IPS DF 6.9 (cell line): ENCODE measurements at places on chromosomes 7 and 10.

DNA sequence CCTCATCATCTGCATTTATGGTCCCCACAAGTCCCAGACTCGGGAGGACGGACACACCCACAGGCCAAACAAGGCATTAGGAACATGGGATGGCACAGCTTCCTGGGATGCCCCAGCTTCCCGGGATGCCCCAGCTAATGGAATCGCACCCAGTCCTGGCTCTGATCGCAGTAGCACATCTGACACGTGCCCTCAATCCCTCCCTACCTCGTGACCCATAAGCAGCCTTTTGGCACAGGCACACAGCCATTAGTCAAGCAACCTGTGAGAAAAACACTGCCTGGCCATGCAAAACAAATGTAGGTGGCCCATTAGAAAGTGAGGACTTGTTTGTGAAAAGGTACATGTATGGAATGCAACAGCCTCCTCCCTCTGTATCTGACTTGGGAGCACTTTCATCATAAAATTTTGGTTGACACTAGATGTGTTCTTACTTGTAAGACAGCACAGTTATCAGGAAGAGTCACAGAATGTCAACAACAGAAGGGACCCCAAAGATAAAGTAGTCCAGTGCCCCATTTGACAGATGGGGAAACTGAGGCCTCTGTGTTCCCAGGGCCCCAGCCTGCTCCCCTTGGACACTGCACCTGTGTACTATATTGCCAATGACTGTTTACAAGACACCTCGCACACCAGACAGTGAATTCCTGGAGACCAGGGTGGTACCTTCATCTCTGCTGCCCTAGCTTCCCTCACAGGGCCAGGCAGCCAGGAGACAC, 34.4 kb downstream of the DLG5 start:
- DNase-seq: no peak

DNA sequence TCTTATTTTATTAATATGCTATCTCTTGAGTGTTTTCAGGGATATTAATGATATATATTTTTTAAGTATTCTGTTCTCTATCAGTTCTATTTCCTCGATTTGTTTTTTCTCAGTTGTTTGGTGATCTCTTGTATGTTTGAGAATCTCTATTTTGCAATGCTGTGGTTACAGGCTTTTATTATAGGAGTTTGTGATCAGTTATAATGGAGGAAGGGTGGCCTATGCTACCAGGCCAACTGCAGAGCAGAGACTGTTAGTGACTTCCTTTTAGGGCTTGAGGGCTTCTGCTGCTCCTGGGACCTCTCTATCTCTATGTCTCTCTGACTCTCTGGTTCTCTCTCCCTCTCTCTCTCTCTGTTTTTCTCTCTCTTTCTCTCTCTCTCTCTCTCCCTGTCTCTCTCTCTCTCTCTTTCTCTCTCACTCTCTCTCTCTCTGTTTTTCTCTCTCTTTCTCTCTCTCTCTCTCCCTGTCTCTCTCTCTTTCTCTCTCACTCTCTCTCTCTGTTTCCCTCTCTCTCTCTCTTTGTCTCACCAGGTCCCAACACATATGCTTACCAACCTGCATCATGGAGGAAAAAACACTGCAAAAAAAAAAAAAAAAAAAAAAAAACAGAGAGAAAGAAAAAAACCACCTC, 69.4 kb upstream of the CAV2 start:
- no peak for DNase-seq

- no peak for DNase-seq
These were observed 98.4 kb downstream of the VOPP1 start for GRCh38 chr7:55473932-55474331.

DNA sequence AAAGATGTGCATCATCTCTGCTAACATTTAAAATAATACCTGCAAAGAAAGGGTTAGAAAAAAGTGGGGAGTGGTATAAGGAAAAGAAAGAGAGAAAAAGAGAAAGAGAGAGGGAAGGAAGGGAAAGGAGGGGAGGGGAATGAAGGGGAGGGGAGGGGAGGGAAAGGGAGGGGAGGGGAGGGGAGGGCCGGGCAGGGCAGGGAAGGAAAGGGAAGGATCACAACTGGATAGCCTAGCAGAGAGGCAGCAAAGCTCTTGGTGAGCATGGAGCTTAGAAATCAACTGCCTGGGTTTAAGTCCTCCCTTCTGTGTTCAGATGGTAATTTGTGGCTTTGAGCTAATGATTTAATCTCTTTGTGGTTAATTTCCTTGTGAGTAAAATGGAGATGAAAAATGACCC, 5.4 kb upstream of the FAM237B start:
- no peak for DNase-seq

- DNase-seq: no peak
These were observed 667.3 kb downstream of the PARD3 start for GRCh38 chr10:34147641-34148304.

- DNase-seq: no peak
These were observed 206.1 kb downstream of the RAMP3 start for GRCh38 chr7:45363669-45364068.

DNA sequence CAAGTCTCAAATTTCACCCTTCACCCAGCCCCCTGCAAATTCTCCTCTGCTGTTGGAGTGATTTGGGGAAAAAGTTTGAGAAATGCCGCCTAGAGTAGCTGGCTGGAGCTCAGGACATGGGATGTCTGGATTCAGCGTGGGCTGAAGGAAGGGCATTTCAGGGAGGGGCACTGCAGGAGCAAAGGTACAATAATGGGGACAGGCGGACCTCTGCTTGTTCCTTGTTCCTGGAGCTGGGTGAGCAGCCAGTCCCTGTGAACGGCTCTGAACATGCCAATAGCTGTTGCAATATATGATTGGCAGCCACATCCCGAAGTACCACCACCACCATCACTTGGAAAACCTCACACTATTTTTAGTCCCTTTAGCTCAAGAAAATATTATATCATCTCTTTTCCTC, 23.4 kb downstream of the ADRA2A start:
- no peak for DNase-seq

- DNase-seq: no peak
These were observed 12.2 kb downstream of the TLX1 start for GRCh38 chr10:101143345-101143630.

- DNase-seq: no peak
These were observed 310.3 kb upstream of the ZNF32 start for GRCh38 chr10:43958964-43959363.

DNA sequence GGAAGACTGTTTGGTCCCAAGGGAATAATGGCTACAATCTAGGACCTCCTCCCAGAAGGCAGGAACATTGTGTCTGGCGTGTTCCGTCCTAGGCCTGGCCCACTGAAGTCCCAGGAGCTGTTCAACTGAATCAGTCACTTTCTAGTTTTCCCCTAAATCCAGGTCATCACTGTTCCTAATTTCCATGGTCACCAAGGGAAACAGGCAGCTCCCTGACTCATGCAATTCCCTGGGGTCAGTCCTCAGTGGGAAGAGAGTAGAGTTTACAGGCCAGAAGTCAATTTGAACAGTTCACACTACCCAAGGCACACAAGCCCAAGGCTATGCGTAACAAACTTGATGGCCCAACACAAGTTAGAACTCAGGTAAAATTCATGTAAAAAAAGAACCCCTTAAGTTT, 44.0 kb downstream of the CREB3L2 start:
- DNase-seq: no peak

DNA sequence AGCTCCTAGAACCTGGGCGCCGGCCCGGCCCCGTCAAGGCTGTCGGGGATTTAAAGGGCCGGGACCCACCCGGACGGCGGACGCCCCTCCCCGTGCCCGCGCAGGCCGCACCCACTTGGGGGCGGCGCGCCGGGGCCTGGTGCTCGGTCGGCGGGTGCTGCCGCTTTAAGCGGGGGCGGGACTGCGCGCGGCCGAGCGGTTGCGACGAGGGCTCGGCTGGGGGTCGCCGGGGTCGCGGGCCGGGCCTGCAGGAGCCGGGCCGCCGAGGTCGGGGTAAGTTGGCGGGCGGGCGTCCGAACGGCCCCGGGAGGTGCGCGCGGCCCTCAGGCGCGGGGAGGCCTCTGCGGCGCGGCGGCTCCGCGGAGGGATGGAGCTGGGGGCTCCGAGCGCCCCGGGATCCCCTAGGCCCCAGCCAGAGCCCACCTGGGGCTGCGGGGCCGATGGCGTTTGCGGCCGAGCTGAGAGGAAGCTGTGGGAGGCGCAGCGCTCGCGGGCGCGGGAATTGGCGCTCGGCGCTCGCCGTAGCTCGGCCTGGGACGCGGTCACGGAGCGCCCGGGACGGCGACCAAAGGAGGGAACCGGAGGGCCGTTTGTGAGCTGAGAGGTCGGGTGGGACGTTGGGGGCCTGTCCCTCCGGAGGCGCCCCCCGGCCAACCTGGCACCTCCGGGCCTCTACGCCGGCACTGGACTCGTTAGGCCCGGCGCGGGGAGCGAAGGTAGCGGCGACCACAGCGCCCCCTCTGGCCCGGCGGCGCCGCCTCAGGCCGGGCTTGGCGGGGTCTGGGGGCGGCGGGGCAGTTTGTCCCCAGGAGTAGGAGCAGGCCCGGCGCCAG, at the start of gene TRRAP:
Gene TRRAP, plus strand, starts transcription at position 168 of the 833 bp plus-strand sequence. CDS start 2,619 bp downstream, outside the sequence.
- no peak for DNase-seq

GRCh38 chr10:103849880-103850571, 5.3 kb downstream of the SH3PXD2A start:
- DNase-seq: no peak

DNA sequence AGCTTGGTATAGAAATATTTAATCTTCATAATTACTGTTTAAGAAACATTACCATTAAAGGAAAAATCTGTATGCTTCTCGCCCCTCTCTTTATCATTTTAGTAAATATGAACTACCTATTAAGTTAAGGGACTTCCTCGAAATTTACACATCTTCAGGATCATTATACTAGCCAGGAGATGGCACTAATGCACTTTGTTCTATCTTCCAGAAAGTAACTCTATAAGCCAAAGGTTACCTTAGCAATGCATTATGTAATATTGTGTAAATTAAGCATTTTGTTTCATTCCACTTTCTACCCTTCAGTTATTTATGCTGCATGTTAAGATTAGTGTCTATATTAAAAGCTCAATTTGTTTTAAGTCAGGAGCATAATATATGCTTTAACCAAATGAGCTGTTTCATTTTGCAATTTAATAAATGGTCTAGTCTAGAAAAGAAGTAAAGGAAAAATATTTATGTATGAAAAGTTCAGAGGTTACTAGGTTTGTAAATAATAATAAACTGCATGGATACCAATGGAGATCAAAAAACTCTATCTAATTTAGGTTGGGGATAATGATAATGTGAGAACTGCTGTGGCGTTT, 128.5 kb downstream of the ANKRD7 start:
- no peak for DNase-seq

GRCh38 chr10:60206735-60207134, 182.9 kb downstream of the ANK3 start:
- DNase-seq: no peak
